ENCODE measurements at places on chromosomes 4 and X. TPM values are rescaled to one million over a fixed set of nuclear protein-coding genes. Genes with fewer than 3 reads are reported as not detected.

THAP6 gene
- total RNA-seq = 10.1 TPM

PLS3 gene
- total RNA-seq = 33.4 TPM

NLRP2B gene
- total RNA-seq = not detected

TMEM271 gene
- total RNA-seq = not detected

MAGEB10 gene
- not detected for total RNA-seq

FATE1 gene
- not detected for total RNA-seq

TMEM33 gene
- 27.1 TPM for total RNA-seq

ZRSR2 gene
- 6.1 TPM for total RNA-seq

SYTL5 gene
- total RNA-seq = not detected

TMPRSS11D gene
- total RNA-seq = not detected
